Left colon (tissue), 2 donors: ENCODE measurements at places on chromosomes 4 and X. TPM values are rescaled to one million over a fixed set of nuclear protein-coding genes. Genes with fewer than 3 reads are reported as not detected.

GRCh38 chr4:183096276-183096965 is 2.6 kb upstream of the WWC2 start:
- no peak for DNase-seq

GRCh38 chr4:119116925-119117900 is 18.4 kb upstream of the MYOZ2 start:
- no peak for DNase-seq

DNA sequence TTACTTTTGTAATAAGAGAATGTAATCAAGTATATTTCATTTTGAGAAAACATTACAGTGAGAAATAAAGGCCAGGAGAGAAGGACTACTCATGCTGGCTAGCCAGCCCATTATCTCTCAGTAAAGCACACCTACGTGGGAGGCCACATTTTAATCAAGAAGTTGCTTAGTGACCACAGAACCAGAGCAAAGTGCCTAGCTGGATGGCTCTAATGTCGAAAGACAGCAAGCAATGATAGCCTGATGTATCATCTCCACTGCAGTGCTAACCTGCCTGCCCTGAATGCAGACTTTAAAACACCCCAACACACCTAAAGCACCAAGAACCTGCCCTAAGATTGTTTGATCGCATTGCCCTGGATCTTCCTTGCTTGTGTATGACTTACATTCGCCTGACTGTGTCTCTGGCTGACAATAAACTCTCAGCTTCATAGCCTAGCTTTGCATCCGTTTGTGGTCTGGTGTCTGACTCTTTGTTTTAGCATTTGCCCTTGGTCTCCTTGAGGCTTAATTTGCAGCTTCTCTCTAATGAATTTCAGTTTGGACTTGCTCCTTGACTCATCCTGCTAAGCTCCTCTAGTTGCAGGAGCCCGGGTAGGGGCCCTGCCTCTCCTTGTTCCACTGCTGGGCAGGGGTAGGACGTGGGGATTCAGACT is 31.4 kb upstream of the SOWAHD start:
- DNase-seq, result no peak

DNA sequence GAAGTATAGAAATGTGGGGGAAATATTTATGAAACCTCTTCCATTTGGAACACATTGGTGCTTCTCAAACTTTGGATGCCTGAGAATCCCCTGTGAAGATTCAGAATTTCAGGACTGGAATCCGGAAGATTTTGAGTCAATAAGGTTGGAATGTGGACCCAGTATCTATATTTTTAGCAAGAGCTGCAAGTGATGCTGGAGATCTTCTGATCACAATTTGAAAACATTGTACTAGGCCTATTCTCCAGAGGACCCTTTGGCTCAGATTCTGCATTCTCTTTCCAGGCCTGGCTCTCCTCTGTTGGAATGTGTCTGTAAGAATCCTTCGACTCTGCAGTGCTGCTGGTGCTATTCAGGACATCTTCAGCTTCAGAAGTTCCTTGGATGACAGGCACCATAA is 2.4 kb upstream of the PKD2 start:
- DNase-seq, result no peak

GRCh38 chr4:104596189-104596588 is 101.5 kb upstream of the CXXC4 start:
- no peak for DNase-seq

- DNase-seq, result no peak
These were observed 196.3 kb upstream of the SPRY1 start for GRCh38 chr4:123200051-123200940.

DNA sequence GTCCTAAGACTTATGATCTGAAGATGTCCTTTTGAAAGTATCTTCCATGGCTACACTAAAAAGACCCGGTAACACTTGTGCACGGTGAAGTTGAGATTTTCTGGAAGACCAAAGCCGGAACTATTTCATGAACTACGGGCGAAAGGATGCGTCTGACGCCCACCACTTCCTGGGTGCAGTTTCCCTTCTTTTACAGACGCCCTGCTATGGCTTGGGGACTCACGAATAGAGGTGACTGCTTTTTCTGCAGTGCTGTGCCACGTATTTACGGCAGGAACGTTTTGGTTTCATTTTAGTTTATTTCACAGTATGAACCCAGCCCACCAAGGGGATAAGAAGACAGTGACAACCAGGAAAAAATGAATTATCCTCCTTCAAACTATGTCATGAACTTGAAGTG is 180.4 kb downstream of the AFAP1 start:
- DNase-seq, result no peak

DNA sequence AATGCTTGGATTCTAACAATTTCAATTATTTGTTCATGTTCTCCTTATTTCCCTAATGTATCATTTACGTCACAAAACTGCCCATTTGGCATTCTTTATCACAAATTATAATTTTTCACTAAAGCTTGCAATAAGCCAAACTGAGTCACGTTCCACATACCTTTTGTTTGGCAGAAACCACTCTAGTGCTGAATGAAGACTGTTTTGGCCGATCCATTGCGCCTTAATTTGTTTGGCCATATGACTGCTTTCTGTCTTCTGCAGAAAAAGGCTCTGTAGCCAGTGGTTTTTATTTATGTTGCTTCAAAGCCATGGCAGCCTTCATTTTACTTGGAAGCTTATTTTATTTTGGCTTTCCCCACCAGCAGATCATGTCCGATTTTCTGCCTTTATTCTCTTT is 184.4 kb upstream of the HAND2 start:
- no peak for DNase-seq

GRCh38 chr4:108493596-108493931 is 126.8 kb upstream of the RPL34 start:
- DNase-seq, result no peak

DNA sequence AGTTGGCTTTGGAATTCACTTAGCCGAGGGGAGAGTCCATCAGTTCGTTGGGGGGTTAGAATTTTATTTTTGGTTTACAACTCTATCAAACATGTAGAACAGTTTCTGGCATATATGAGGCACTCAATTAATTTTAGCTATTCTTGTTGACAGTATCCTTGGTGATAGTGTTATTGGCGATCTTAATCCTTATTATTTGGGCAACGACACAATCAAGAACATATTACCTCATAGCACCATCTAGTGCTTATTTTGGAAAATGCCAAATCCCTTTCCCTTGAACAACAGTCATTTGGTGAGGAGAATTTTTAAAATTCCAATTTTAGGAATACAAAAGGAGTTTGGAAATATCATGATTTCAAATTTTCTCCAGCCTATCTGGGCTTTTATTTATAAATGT is 17.9 kb upstream of the PGRMC1 start:
- no peak for DNase-seq

Gene FAT4
- 6.1 TPM for total RNA-seq

Gene AWAT2
- not detected for total RNA-seq

Gene GRIA3
- total RNA-seq, result 0.50 TPM

Gene MAGEB16
- total RNA-seq, result not detected
